ENCODE measurements at places on chromosomes 4 and X.

DNA sequence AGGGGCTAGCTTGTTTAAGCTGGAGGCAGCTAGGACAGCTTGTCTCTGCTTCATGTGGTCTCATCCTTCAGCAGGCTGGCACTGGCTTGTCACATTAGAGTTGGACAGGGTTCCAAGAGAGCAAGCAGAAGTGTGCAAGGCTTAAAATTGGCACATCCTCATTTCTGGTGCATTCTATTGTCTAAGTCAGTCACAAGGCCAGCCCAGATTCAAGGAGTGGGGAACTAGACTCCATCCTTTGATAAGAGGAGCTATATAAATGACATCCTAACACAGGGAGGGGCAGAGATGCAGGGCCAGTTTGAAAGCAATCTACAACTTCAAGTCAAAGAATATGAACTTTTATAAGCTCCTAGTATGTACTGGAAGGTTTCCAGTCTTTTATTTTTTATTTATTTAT lies 313.2 kb downstream of the PTTG2 start:
- DNase-seq = no peak

DNA sequence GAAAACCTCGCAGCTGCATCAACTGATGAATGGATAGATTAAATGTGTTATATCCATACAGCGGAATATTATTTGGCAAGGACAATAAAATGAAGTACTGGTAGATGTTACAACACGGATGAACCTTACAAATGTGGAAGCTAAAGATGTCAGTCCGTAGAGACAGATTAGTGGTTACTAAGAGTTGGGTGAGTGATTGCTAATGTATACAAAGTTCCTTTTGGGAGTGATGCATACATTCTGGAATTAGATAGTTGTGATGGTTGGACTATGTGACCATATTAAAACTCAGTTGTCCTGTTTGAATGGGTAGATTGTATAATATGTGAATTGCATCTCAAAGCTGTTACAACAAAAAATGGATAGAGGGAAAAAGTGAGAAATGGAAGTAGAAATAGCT lies 2.8 kb downstream of the FIP1L1 start:
- DNase-seq = no peak

DNA sequence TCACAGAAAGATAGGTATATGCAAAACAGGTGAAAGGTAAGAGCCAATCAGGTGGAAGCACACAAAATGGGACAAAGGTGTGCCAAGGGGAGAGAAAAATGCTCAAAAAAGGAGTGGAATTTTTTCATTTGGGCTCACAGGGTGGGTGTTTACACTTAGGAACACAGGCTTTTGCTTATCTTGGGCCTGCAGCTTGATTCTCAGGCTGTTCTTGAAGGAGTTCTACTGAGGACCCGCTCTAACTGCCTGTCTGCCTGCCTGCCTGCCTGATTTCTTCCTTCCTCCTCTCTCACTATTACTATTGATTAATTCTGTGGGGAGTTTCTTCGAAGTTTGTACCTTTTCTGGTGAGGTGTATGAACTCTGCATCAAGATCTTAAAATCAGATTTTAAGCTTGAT lies 120.3 kb upstream of the CTSO start:
- DNase-seq = no peak

GRCh38 chr4:133152831-133153481 lies 3.9 kb downstream of the PCDH10 start:
- no peak for DNase-seq

- no peak for DNase-seq
Measured at GRCh38 chr4:123878976-123879375, 482.4 kb downstream of the SPRY1 start.

DNA sequence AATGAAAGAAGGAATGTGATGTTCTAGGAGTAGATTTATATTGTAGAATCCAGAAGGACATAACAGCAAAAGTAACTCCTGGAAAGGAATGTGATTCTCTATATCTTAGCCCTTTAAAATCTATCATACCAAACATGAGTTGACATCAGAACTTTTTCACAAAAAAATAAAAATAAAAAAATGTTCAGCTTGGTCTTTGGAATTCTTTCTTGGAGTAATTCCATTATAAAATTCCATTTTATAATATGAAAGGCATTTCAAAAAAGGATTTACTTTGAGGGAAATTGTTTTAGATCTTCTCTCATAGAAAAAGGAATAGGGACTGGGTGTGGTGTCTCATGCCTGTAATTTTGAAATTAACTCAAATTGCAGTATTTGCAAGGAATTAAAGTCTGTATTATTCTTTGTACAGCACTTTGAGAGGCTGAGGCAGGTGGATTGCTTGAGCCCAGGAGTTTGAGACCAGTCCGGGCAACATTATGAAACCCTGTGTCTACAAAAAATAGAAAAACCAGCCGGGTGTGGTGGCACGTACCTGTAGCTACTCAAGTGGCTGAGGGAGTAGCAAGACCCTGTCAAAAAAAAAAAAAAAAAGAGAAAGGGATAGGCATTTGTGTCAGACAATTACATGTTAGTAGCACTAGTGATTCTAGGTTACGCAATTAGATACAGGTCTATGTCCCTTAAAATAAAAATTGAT lies 134.9 kb downstream of the SLC4A4 start:
- no peak for DNase-seq
